CD4-positive, alpha-beta memory T cell (primary cell): ENCODE measurements at places on chromosomes 1 and 21.

DNA sequence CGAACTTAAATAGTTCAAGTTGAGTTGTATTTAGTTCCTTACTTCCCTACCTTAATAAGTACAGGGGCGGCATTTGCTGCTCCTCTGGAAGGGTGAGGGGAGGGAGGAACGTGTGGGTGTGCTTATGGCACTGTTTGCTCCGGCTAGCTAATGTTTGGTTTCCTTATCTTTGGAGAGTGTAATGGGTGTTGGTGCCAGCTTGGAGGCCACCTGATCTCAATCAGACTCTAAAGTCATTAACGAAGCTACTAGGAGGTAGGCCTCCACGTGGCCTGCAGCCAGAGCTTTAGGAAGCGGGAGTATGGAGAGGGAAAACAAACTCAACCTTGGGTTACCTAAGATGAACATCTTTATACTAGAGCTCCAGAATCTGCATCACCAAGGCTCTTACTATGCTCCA lies 43.0 kb upstream of the RAP1A start:
- no peak for DNase-seq

GRCh38 chr1:182666706-182667105 lies 17.7 kb downstream of the RGS8 start:
- DNase-seq = no peak

DNA sequence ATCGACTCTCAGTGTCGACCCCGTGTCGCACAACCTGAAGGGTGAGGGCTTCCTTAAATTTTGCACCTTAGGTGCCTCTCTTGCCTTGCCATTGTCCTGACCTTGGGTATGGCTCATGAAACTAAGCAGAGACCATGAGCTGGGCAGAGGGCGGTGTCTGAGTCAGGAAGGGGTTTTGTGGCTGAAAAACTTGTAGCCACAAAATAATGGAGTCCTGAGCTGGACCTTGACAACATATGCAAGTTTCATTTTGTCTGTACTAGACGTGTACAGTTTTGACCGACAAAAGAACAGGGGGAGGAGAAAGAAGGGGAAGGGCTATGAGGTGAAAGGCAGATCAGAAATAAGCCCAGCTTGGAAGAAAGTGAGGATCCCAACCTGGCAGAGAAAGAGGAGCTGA lies 8.3 kb upstream of the RUNX1 start:
- DNase-seq = no peak

GRCh38 chr1:177351361-177352108 lies 180.8 kb downstream of the BRINP2 start:
- no peak for DNase-seq

DNA sequence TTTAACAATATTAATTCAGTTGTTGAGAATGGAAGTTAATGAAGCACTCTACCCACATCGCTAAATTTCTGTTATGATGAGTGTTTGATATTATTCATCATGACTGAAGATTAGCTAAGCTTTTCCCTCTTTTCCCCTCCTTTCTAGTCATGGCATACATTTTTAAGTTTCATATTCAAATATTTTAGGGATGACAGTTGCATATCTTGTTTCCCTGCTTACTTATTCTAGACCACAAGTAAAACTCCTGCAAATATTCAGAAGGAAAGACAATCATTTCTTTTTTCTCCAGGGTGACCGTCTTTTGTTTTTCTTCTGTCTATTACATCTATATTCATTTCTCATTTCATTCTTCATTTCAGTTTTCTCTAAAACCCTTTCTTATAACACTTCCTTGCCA lies 906.0 kb downstream of the ADGRL2 start:
- no peak for DNase-seq

DNA sequence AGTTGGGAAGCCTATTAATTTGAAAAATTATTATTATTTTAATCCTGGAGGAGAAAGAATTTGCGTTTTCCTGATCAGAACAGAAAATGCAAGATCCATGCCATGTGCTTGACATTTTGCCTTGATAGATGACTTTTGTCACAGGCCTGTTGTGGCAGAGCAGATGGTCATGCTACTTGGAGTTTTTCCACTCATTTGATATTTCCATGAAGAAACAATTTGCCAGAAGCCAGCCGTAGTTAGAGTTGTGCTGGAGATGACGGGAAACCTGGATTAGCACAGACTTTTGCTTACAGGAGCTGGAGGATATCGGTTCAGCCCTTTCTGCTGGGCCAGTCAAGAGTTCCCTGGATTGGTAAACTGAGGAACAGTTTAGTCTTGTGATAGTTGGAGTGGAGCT lies 3.2 kb downstream of the RCAN3 start:
- DNase-seq = no peak

DNA sequence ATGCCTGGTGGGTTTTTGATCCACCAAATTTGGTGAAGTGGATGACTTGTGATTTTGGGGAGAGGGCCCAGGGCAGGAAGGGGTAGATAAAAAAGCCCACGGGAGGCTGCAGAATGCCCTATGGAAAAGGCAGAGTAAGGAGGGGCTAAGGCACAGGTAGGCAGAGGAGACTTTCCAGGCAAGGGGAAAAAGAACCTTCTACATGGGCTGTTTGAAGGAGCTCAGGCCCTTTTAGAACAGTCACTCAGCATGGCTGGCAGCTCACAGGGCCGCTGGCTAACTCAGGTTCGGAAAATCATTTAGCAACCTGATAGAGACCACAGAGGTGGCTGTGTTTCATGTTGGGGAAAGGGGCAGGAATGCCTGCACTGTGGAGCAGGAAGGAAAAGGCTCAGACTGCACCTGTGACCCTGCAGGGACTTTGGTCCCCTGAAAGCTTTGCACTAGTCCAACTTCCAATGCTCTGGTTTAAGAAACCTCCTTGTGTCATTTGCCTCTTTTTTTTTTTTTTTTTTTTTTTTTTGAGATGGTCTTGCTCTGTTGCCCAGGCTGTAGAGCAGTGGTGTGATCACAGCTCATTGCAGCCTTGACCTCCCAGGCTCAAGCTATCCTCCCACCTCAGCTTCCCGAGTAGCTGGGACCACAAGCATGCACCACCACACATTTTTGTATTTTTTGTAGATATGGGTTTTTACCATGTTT lies 58.5 kb upstream of the ENAH start:
- no peak for DNase-seq

GRCh38 chr1:97262842-97263241 lies 541.3 kb downstream of the PTBP2 start:
- no peak for DNase-seq

GRCh38 chr1:78052685-78053405 lies 7.1 kb downstream of the GIPC2 start:
- DNase-seq = no peak

DNA sequence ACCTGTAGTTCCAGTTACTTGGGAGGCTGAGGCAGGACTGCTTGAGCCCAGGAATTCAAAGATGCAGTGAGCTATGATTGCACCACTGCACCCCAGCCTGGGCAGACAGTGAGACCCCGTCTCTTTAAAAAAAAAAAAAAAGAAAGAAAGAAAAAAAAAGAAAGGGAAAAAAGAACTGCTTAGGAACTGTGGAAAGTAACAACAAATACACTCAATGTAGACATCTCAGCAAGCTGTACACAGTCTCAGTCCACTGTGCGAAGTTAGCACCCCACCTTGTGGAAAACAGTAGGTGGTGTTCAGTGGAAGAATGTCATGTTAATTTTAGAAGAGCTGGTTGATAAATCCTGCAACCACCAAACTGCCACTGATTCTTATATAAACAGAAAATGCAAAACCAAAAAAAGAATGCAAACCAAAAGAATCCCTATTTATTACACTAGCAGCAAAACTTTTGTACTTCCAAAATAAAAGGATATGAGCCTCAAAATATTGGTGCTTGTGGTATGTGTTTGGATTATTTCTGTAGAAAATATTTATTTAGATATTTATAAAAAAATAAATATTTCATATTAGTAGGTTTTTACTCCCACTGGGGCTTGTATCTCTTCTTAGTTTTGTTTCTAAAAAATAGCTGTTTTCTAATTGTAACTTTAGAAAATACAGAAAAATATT lies 31.1 kb downstream of the ALG14 start:
- DNase-seq = no peak

GRCh38 chr1:41613689-41614574 lies 129.4 kb upstream of the EDN2 start:
- DNase-seq = no peak
